CD8-positive, alpha-beta memory T cell (primary cell): ENCODE measurements at places on chromosomes 3 and 15.
A peak's percentile ranks its signal among the peaks of the same experiment; 100 is the strongest.

DNA sequence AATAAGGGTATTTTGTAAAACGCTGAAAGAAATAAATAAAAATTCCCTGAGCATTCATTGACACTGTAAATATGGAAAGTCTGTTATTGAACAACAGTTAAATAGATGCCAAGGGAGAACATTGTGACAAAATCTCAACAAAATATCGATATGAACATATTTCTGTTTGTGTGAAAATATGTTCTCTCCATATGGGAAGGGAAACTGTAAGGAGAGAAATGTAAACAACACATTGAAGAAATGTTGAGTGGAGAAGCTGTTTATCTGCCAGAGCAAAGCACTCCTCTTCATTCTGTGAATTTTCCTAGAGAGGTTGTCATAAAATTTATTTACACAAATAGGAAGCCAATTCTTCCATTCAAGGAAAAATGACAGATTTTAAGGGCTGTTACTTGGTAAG lies 57.1 kb upstream of the EOMES start:
- no peak for DNase-seq

DNA sequence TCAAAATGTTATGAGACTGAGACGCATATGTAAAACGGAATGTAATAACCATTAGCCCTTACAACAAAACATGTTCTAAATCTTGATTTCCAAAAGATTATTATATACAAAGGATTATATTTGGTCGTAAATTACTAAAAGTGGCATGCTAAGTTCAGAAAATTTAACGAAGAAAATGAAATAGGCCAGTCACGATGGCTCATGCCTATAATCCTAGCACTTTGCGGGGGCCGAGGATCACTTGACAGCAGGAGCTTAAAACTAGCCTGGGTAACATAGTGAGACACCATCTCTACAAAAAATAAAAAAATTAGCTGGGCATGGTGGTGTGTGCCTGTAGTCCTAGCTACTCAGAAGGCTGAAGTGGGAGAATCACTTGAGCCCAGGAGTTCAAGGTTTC lies 29.0 kb downstream of the ACAD11 start:
- no peak for DNase-seq

- DNase-seq = no peak
Observed at GRCh38 chr3:166362698-166363097, 525.5 kb upstream of the BCHE start.

DNA sequence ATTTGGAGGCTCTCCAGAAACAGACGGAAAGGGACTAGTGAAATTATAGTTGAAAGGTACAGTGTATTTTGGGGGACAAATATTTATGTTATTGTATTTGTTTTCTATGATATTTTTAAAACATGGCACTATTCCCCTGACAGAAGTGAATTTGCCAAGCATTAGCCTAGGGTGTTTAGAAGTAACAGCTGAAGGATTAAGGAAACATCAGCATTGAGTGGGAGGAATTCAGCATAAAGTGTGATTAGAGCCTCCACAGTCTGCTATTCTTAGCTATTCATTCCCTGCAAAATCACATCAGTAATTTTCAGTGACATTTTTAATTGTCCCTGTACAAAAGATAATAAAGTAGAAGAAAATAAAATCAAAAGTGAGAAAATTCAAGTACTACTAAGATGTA lies 231.4 kb downstream of the ROBO2 start:
- no peak for DNase-seq

DNA sequence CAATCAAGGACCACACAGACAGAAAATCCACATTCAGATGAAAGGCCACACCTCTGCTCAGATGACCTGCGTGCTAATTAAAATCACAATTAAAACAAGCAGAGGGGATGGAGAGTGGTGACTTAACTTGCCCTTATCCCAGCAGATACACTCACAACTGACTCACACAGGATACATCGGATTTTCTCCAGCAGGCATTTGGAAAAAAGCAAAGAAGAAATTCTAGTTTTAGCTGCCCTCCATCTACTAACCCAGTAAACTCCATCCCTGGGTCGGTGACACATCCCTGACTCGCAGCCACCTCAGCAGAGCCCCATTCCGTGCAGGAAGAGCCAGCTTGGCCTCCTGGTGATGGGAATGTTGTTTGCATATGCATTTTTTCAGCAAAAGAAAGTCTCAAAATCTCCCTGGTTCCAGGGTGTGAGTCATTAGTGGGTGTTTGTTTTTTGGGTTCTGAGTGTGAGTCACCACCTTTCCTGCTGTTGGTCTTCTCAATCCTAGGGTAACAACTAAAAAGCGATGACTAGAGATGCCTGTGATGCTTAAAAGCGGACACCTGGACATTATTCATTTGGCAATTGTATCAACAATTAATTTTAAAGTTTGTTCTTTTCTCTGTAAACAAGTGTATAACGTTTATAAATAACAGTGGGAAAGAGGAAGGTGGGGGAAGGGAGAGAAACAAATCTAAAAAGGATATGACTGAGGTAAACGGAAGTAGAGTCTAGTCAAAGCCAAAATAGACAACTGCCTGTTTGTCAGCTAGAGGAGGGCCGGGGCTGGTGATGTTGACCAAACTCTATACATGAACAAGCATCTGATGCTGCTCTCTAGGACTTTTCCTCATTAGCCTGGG lies 49.8 kb upstream of the SLC4A7 start:
- peak; percentile 4 for DNase-seq

GRCh38 chr3:179105881-179106280 lies 34.3 kb upstream of the ZMAT3 start:
- no peak for DNase-seq

DNA sequence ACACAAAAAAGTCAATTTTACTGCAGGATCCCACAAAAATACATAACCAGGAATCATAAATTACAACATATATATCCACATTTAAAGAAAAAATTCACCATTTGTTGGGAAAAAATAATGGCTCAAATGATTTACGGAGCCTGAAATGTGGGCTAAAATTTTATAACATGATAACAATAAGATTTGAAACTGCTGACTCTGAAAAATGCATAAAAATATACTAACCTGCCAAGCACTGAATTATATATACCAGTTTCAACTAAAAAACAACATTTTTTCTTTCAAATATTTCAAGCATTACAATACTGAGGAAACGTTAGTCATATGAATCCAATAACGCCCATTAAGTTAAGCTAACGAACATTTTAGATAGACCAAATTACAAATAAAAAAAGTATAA lies 12.2 kb upstream of the MYO5C start:
- no peak for DNase-seq

GRCh38 chr3:6022621-6023020 lies 835.1 kb downstream of the EDEM1 start:
- no peak for DNase-seq

GRCh38 chr15:66226736-66227135 lies 26.8 kb downstream of the MEGF11 start:
- DNase-seq = no peak

- no peak for DNase-seq
Observed at GRCh38 chr3:31105438-31106077, 211.1 kb upstream of the GADL1 start.
